ENCODE measurements at places on chromosomes 1 and 21. TPM values are rescaled to one million over a fixed set of nuclear protein-coding genes. Genes with fewer than 3 reads are reported as not detected.

The C1orf141 gene
- total RNA-seq: not detected

The NR5A2 gene
- total RNA-seq: not detected

The SPRR3 gene
- total RNA-seq: not detected

The C1orf210 gene
- total RNA-seq: not detected

The CD5L gene
- total RNA-seq: not detected

The SHISA4 gene
- total RNA-seq: 27.1 TPM

The HUNK gene
- under 0.01 TPM for total RNA-seq

The WLS gene
- 54.3 TPM for total RNA-seq

The DYNLT4 gene
- total RNA-seq: 0.36 TPM

The ORC1 gene
- 1.2 TPM for total RNA-seq

The PRR9 gene
- not detected for total RNA-seq

The C1QC gene
- 2.2 TPM for total RNA-seq

The RGS8 gene
- not detected for total RNA-seq

The GPR37L1 gene
- total RNA-seq: not detected

The TMEM269 gene
- under 0.01 TPM for total RNA-seq

The NCAM2 gene
- 15.3 TPM for total RNA-seq

The RHEX gene
- total RNA-seq: not detected

The RGS16 gene
- 0.29 TPM for total RNA-seq

The C1orf185 gene
- not detected for total RNA-seq

The SPRR5 gene
- not detected for total RNA-seq

The CLDN17 gene
- total RNA-seq: not detected

The GBP4 gene
- 0.36 TPM for total RNA-seq

The CFHR5 gene
- total RNA-seq: not detected

The NUDT17 gene
- total RNA-seq: 1.8 TPM

The WNT9A gene
- 0.36 TPM for total RNA-seq

The DNAJC28 gene
- total RNA-seq: 4.0 TPM

The TSPAN1 gene
- 1.1 TPM for total RNA-seq

The CFHR4 gene
- total RNA-seq: not detected

The CD1B gene
- not detected for total RNA-seq

The PLEKHO1 gene
- 74.2 TPM for total RNA-seq

The CASQ1 gene
- 0.36 TPM for total RNA-seq

Data from osteoblast (primary cell).